ENCODE measurements at places on chromosomes 7 and 10.
A peak's percentile ranks its signal among the peaks of the same experiment; 100 is the strongest.

- no peak overlapping the region for H3K27ac ChIP-seq
- H3K27me3 ChIP-seq: no peaks in the 10 kb centered on the region
- H3K36me3 ChIP-seq: peaks cover 17% of the 10 kb centered on the region
- no peak overlapping the region for H3K4me3 ChIP-seq
Measured at GRCh38 chr7:44064791-44065430, 456 bp downstream of the PGAM2 start.

GRCh38 chr7:111855161-111855841 is 293.0 kb upstream of the IMMP2L start:
- peak; percentile 53 for DNase-seq
- H3K4me1 ChIP-seq: peaks cover 16% of the 10 kb centered on the region
- no peaks in the 10 kb centered on the region for H3K27me3 ChIP-seq

GRCh38 chr10:73424478-73424877 is 8.9 kb downstream of the MSS51 start:
- no peak for DNase-seq
- H3K27ac ChIP-seq: no peak overlapping the region
- H3K36me3 ChIP-seq: no peaks in the 10 kb centered on the region

GRCh38 chr10:104608091-104608828 is 32.8 kb upstream of the SORCS3 start:
- no peaks in the 10 kb centered on the region for H3K36me3 ChIP-seq
- no peak overlapping the region for H3K27ac ChIP-seq
- H3K27me3 ChIP-seq: no peaks in the 10 kb centered on the region
- DNase-seq: no peak
- no peak overlapping the region for H3K4me3 ChIP-seq

DNA sequence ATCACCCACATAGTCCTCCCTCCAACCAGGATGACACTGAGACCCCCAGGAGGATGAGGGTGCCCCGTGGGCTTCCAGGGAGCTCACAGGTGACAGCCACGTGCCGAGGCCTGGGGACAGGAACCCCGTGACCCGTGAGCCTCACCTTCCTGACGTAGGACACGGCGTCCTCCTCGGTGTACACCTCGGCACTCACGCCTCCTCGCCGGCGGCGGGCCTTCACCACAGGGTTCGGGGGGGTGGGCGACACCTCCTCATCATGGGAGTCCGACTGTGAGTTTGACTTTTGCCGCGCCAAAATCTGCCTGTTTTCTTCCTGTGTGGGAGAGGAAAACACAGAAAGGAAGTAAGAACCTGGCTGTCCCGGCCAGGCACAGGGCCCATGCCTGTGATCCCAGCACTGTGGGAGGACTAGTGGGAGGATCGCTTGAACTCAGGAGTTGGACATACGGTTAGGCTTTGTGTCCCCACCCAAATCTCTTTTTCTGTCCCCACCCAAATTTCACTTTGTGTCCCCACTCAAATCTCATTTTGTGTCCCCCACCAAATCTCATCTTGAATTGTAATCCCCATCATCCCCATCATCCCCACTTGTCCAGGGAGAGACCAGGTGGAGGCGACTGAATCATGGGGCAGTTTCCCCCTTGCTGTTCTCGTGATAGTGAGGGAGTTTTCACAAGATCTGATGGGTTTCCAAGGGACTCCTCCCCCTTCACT is 45.9 kb upstream of the DNAAF5 start:
- H3K4me3 ChIP-seq: no peak overlapping the region
- no peaks in the 10 kb centered on the region for H3K4me1 ChIP-seq
- no peak for DNase-seq
- no peak overlapping the region for H3K27ac ChIP-seq
- H3K27me3 ChIP-seq: no peaks in the 10 kb centered on the region
- no peaks in the 10 kb centered on the region for H3K36me3 ChIP-seq

- peaks cover 7% of the 10 kb centered on the region for H3K4me1 ChIP-seq
- H3K4me3 ChIP-seq: no peak overlapping the region
- DNase-seq: no peak
- H3K27me3 ChIP-seq: no peaks in the 10 kb centered on the region
- no peaks in the 10 kb centered on the region for H3K36me3 ChIP-seq
Measured at GRCh38 chr7:5207131-5207530, 17.1 kb downstream of the WIPI2 start.

DNA sequence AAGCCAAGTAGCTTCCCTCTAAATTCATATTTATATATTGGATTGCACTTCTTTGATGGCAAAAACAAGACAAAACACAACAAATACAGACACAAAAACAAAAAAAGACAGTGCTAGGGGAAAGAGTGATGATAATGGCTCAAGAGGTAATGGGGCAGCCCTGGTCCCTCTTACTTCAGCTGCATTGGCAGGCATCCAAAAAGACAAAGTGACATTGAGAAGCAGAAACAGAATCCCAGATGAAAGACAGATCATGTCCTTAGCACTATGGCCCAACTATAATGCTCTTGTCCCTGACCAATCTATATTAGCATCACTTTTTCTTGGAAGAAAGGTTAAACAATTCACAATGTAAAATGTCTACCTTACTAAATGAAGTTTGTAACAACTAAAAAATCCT is 76.2 kb downstream of the GPR85 start:
- no peaks in the 10 kb centered on the region for H3K36me3 ChIP-seq
- no peak for DNase-seq
- no peak overlapping the region for H3K27ac ChIP-seq
- H3K27me3 ChIP-seq: no peaks in the 10 kb centered on the region
- no peak overlapping the region for H3K4me3 ChIP-seq

DNA sequence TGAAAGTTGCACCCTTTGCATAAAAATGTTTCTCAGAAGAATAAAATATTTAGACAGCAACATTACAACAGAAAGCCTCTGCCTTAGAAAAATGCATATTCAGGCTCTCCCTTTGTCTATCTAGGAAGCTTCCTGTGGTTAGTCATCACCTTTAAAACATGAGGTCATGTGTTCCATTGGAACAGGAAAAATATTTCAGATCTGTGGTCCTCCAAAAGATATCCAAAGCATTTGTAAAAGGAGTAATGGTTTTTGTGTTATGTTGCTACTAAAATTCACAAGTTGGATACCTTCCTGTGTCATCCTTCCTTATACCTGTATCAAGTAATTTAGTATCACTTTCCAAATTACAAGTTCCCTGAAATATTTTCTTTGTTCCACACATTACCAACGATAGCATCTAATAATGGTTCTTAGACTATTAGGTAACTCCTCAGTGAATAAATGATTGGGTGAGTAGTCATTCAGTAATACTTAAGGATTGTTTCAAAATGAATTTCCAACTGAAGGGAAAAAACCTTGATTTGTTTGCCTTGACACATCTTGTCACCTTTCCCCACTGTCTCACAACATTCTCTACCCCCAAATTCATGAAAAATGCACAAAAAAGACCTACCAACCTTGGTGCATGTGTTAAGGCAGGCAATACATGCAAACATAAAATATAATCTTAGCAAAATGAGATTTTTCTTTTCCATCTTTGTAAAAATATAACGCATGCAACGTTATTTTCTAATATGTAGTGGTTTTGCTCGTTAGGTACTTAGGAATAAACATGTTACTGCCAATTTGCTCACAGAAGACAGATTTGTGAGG is 19.7 kb upstream of the RHOBTB1 start:
- no peak overlapping the region for H3K4me3 ChIP-seq
- H3K27ac ChIP-seq: peak overlapping the region; percentile 32
- H3K4me1 ChIP-seq: peaks cover 14% of the 10 kb centered on the region
- no peaks in the 10 kb centered on the region for H3K27me3 ChIP-seq

DNA sequence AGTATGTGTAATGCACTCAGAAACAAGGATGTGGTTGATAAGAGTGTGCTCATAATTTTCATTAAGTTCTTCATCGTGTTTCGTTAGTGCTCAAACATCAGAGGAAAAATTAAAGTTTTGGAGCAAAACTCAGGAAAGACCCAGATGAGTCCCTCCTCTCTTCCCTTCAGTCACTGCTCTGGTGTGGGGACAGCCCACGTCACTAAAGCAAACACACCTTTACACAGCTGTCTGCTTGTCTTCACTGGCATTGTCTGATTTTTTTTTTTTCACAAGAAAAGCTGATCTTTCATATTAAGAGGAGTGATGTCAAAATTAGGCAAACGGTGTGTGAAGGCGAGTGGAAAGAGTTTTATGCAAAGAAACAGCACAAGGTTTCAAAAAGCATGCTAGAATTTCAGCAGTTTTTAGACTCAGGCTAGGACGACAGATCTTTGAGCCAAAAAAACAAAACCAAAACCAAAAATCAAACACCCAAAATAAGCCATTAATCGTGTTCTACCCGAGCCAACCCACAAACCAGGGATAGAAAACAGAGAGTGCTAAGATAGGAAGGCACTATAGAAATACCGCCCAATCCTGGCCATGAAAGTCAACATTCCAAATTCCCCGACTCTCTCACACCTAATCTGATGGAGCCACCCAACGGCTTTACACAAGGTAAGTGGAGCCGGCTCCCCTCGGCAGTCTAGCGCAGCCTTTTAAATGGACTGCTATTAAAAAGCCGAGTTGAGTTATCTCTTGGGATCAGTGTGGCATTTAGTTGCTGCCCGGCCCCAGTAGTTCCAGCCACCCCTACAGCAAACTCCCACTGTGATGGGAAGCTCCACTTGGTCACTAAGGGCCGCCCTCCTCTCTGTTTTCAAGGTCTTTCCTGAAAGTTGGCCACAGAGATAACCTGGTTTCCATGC is 27.9 kb upstream of the GATA3 start:
- H3K36me3 ChIP-seq: no peaks in the 10 kb centered on the region
- peaks cover 57% of the 10 kb centered on the region for H3K27me3 ChIP-seq
- no peak overlapping the region for H3K4me3 ChIP-seq
- no peak overlapping the region for H3K27ac ChIP-seq
- no peak for DNase-seq
- no peaks in the 10 kb centered on the region for H3K4me1 ChIP-seq

GRCh38 chr7:14836571-14837189 is 65.9 kb downstream of the DGKB start:
- no peak for DNase-seq
- H3K4me1 ChIP-seq: no peaks in the 10 kb centered on the region
- no peak overlapping the region for H3K4me3 ChIP-seq
- no peak overlapping the region for H3K27ac ChIP-seq
- H3K36me3 ChIP-seq: no peaks in the 10 kb centered on the region
- H3K27me3 ChIP-seq: no peaks in the 10 kb centered on the region

GRCh38 chr7:28977881-28978280 is 19.8 kb upstream of the TRIL start:
- H3K27ac ChIP-seq: no peak overlapping the region
- DNase-seq: no peak
- no peaks in the 10 kb centered on the region for H3K27me3 ChIP-seq
- no peak overlapping the region for H3K4me3 ChIP-seq

GRCh38 chr10:78931321-78932053 is 137.3 kb upstream of the ZMIZ1 start:
- no peak overlapping the region for H3K4me3 ChIP-seq
- no peaks in the 10 kb centered on the region for H3K27me3 ChIP-seq
- peak overlapping the region; percentile 16 for H3K27ac ChIP-seq
- no peaks in the 10 kb centered on the region for H3K4me1 ChIP-seq

DNA sequence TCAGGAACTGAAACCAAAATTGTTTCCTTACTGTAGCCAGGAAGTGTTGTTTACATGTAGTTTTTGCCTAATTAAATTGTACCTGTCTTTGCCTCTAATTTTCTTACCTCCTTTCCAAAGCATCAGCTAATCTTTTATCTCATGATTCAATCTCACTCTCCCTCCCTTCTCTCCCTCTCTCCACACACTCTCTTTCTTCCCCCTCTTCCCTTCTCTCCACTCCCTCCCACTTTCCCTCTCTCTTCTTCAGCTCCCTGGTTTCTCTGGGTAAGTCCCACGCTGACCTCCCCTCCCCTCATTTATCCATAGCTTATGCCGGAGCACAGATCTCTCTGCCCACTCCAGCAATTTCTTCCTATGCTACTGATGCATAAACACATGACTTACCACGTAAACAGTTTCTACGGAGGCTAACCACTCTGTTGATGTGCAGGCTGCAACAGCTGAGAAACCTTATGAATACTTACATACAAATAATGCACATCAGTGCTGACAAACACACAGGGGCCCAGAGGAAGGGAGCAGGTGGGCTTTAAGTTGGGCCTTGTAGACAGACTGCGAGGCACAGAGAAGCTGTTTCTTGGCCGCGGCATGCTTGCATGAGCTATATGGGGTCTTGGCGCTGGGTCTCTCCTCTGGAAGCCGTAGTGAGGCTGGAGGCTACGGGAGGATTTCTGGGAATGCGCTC is 174.4 kb upstream of the PLXNA4 start:
- no peaks in the 10 kb centered on the region for H3K36me3 ChIP-seq
- DNase-seq: no peak
- H3K27me3 ChIP-seq: peaks cover 8% of the 10 kb centered on the region
- H3K27ac ChIP-seq: no peak overlapping the region

DNA sequence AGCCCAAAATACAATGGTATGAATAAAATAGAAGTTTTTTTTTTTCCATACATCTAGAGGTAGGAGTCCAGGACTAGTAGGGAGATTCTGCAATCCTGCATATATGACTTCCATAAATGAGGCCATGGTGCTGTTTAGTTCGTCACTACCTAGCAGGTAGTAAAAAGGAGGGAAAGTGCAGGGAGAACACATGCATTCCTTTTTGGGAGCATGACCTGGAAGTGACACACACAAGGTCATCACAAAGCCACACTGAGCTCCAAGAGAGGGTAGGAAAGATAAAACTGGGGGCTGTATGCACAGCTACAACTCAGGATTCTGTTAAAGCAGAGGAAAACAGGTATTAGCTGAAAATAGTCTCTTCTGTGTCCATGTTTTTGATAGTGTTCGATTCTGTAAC is 2.2 kb downstream of the CROT start:
- no peaks in the 10 kb centered on the region for H3K27me3 ChIP-seq
- DNase-seq: no peak
- no peak overlapping the region for H3K27ac ChIP-seq
- no peaks in the 10 kb centered on the region for H3K36me3 ChIP-seq

DNA sequence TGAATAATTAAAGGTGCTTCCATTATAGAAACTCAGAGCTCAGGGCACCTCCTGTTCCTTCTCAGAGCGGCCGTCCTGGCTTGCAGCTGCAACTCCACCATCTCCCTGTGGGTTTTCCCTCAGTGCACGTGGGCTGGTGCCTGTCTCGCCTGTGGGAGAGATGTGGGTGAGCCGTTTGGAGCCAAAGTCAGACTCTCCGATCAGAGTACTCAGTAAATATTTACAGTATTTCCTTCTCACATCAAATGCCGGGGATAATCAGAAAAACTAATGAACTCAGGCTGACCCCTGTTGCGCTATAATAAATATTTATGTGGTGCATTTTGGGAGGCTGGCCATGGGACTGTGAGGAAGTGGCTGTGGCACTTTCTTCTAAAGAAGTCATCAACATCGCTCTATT is 155.8 kb upstream of the HABP2 start:
- no peaks in the 10 kb centered on the region for H3K27me3 ChIP-seq
- no peak for DNase-seq
- no peaks in the 10 kb centered on the region for H3K36me3 ChIP-seq
- no peaks in the 10 kb centered on the region for H3K4me1 ChIP-seq
- no peak overlapping the region for H3K4me3 ChIP-seq

- DNase-seq: no peak
- no peaks in the 10 kb centered on the region for H3K4me1 ChIP-seq
- H3K36me3 ChIP-seq: no peaks in the 10 kb centered on the region
- no peak overlapping the region for H3K4me3 ChIP-seq
- no peak overlapping the region for H3K27ac ChIP-seq
Measured at GRCh38 chr10:31554556-31554955, 235.5 kb downstream of the ZEB1 start.

Data from transverse colon (tissue), 4 donors.